ENCODE measurements at places on chromosomes 4 and X.

DNA sequence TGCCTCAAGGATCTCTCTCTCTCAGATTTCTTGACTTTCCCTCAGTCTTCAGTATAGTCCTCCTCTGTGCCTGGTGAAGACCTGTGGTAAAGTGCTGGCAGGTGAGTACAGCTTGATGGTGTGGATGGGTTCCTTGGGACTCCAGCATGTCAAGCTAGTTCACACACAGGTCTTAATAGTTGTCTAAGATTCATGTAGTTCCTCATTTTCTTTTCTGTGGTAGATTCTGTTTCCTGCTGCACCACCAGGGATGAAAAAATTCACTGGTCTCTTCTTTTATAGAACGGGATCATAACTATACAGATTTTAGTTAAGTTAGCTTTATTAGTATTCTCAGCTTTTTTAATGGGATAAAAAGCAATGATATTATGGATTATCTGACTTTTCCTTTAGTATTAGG, 32.5 kb upstream of the PAQR3 start:
- DNase-seq, result no peak

DNA sequence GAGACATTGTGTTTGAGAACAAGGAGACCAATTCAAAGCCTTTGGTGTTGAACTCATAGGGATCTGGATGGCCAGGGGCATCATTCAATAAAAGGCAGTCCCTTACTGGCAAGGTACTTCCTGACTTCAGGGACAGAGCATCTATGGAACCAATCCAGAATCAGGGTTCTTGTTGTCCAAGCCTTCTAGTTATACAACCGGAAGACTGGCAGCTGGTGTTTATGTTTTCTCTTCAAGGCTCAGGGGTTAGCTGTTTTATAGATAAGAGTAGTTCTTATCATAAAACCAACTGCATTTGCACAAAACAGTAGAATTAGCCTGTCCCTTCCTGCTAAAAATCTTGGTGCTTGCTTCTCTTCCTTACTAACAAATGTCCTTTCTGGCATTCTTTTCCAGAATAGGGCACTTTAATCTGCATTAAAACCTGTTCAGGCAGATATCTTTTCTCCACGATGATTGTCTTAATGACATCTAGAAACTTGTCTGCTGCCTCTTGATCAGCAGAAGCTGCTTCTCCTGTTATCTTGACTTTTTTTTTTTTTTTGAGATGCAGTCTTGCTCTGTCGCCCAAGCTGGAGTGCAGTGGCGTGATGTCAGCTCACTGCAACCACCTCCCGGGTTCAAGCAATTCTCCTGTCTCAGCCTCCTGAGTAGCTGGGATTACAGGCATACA, 38.4 kb upstream of the ARHGEF6 start:
- no peak for DNase-seq

- DNase-seq, result no peak
Measured at GRCh38 chrX:110175146-110175545, 142.7 kb downstream of the AMMECR1 start.

GRCh38 chrX:128518508-128518907, 466.3 kb upstream of the ACTRT1 start:
- no peak for DNase-seq

- no peak for DNase-seq
Measured at GRCh38 chrX:10576186-10576585, 44.2 kb downstream of the MID1 start.
